ENCODE measurements at places on chromosomes 12 and 14.

GRCh38 chr12:122880155-122880667 lies 15.7 kb downstream of the VPS37B start:
- DNase-seq, result no peak

DNA sequence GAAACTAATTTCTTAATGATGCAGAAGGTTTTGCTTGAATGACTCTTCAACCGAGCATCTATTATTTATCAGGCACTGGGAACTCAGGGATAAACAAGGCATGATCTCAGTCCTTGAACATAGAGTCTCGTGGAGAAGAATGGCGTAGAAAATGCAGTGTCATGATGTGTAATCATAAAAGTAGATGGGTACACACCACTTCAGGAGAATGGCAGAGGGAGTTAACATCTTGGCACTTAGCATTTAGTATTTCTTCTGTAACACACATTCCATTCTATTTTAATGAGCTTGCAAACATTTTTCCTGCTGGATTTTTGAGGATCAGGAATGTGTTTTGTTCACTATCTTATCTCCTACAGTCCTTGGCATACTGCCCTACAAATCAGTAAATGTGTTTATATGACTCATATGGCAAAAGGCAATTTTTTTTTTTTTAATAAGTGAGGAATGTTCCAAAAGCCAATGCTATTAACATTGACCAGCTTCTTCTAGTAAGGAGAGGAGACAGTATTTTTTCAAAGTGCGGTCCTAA lies 3.8 kb downstream of the TXNRD1 start:
- DNase-seq, result peak; percentile 68

DNA sequence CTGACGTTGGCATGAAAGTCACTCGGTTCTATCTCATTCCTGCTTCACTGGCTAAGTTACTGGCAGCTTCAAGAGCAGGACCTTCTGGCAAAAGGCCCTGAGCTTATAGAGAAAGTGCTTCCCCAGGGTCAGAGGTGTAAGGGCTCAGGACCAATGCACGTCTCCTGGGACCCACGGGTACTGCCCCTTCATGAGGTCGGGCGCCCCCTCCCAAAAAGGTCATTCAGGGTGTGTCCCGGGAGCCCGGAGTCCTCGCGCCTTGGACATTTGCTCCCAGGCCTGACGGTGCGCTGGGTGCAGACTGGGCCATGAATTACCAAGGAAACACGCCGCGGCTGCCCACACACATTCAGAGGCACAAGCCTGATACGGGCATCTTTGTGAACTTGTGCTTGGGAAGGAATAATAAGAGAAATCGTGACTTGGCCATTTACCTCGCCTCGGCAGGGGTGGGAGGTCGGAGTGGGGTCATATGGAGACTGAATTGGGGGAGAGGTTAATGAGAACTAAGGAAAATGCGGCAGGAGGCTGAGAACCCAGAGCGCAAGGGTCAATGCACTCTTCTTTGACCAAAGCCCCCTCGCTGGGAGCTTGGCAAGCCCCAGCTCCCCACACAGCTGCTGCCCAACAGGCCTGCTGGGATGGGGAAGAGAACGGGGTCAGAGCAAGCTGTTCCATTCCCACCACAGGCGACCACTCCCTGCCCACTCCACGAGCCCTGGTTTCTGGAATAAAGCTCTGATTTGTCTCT lies 15.7 kb upstream of the SLC6A12 start:
- no peak for DNase-seq

DNA sequence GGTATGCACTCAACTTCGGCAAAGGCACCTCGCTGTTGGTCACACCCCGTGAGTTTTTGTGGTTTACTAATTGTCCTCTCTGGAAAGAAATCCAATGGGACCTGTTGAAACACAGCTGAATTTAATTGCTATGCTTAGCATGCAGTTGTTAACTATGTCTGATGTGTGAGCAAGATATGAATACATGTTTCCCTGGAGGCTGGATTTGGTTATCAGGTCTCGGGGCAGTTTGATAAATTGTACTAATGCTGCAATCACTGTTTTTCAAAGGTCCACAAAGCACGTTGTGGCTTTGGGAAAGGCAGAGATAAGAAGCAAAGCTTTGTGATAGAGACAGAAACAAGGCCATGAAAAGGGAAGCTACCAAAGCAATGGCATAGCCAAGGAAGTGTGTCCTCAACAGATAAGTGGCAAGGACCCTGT lies 91.3 kb downstream of the DAD1 start:
- DNase-seq, result no peak

DNA sequence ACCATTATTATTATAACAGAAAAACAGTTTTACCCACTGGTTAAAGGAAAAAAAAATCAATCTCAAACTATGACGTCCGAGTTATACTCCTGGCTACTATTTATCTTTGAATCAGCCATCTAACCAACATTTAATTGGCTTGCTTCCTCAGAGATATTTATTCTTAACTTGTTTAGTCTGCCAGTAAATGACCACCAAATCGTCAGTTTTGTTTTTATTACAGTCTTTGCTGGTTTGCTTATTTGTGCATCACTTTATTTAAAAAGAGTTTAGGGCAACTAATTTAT lies 71.2 kb downstream of the RASSF8 start:
- no peak for DNase-seq

- no peak for DNase-seq
Observed at GRCh38 chr14:36113341-36113740, 63.2 kb downstream of the PTCSC3 start.

DNA sequence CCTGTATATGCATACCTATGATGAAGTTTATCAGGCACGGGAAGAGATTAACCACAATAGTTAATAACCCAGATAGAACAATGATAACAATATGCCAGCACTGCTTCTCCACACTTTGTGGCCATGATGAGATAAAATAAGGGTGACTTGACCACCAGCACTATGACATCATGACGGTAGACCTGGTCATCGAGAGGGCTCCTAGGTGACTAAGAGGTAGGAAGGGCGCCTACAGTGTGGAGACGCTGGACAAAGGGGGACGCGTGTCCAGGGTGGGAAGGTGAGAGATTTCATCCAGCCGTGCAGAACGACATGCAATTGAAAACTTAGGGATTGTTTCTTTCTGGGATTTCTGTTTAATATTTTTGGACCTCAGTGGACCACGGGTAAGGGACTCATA lies 221.8 kb upstream of the RTL1 start:
- DNase-seq, result no peak

DNA sequence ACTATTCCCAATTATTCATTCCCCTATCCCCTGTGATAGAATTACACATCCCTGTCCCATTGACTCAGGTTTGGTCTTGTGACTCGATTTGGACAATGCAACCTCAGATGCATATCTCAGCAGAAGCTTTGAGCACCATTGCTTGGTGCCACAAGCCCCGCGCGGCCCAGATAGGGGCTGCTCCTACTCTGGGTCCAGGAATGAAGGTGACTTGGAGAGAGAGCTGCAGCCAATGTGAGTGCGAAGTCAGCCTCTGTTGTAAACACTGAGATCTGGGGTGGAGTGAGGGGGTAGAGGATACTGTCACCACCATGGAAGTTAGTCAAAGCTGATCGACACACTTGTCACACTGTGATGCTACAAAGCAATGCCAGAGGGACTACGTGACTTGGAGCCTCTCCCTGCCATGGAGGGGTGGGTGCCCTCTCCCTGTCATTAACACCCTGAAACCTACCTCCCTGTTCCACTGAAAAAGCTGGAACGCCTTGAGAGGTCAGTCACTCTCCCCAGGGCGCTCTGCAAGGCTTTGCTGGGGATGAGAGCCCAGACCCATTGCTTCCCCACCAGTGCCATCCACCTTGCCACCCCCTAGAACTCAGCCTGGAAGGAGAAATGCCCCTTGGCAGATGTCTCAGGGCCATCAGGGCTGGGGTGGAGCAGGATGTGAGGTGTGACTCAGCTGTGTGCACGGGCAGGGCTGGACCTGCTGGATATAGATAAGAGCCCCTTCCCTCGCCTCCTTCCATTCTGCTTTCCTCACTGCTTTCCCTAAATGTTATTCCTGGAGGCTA lies 6.6 kb upstream of the PLEK2 start:
- DNase-seq, result no peak

GRCh38 chr12:28253161-28253641 lies 62.9 kb downstream of the CCDC91 start:
- no peak for DNase-seq

- no peak for DNase-seq
Observed at GRCh38 chr12:56469007-56469930, 891 bp downstream of the SPRYD4 start.

GRCh38 chr12:24945845-24946244 lies 3.1 kb downstream of the BCAT1 start:
- DNase-seq, result peak; percentile 70

- no peak for DNase-seq
Observed at GRCh38 chr14:81555051-81555450, 21.4 kb upstream of the SEL1L start.

DNA sequence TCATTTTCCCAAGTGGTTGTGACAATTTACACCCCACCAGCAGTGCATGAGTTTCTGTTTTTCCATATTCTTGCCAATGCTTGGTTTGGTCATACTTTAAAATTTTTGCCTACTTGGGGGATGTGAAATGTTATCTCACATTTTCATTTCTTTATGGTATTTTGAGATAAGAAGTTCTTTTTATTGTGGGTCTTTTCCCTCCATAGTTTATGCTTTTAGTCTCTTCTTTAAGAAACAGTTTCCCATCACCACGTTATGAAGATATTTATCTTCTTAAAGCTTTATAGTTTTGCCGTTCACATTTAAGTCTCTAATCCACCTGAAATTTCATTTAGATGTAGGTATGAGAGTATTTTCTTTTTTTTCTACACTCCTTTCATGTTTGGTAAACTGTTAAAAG lies 95.7 kb downstream of the PPM1A start:
- DNase-seq, result no peak

DNA sequence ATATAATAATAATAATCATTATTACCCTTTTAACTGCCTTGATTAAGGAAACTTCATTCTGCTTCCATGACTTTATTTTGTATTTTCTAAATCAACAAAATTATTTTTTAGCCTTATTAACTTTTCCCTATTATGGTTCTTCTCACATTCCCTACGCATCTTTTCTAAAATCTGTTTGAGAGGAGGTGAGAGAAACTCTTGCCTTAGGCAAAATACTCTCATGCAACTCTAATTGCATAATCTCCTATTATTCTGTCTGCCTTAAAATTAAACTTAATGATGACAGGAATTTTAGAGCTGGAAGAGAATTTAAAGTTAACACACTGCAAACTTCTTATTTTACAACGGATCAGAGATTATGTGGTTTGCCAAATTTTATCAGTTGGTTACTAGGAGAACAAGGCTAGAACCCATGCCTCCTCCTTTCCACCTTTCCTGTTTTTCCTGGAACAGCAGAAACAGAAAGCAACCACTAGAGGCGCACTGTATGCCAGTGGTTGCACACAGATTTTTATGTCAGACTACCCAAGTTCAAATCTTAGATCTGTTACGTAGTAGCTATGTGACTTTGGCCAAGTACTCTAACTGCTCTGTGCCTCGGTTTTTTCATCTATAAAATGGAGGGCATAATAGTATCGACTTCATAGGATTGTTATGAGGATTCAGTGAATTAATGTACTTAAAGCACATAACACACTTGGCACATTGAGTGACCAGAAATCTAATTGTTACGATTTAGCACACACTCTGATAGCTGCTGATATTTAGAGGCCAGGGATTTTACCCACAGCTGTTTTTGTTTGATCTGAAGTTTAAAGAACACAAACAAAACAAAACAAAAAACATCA lies 4.3 kb upstream of the BRMS1L start:
- peak; percentile 58 for DNase-seq
